NCI-H1930 (cell line): ENCODE measurements at places on chromosomes 13 and 19.

DNA sequence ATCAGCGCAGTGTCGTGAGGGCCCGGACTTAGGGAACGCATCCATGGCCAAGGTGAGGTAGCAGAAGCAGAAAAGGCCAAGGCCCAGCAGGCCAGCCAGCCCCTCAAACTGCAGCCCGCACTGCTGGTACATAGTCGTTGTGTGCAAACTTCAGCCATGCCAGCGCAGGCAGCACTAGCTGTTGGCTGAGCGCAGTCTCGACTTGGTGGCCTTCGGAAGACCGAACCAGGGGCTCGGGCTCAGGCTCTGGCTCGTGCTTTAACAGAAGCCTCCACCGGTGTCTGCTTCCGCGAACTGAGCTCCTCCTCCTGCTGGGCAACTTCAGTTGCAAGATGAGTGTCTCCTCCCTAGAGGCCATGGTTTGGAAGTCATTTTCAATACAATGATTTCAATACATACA, 157.5 kb downstream of the DNAJC15 start:
- no peak for DNase-seq

- no peak for DNase-seq
These were observed 225.0 kb downstream of the TBC1D4 start for GRCh38 chr13:75256922-75257321.

DNA sequence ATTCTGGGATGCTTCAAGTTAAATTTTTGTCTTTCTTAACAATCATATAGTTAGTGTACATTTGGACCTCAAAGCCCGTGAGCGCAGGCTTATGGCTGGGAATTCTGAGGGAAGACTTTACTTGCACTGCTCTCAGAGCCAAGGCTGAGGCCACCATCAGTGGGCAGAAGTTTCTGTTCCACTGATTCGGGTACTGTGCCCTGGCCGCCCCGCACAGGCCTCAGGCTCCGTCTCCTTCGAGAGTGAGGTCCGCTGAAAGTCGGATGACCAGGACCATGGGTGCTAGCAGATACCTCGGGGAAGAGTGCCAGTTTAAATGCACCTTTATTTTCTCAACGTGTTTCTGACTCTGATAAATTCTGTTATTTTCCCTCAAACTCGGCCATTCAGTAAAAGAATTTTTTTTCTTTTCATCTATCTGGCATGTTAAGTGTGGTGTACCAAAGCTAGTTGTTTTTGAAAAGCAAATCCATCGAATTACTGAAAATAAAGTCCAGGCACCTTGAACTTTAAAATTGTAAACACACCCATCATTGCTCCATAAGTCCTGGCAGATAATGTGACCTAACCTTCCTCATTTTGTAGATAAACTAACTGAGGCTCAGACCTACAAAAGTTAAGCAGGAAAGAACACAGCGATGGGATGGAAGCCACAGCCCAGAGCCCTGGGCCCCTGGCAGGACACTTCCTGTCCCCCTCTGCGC, 126.7 kb downstream of the SOX1 start:
- DNase-seq = no peak

GRCh38 chr19:47694466-47695273, 18.6 kb upstream of the EHD2 start:
- DNase-seq = no peak

DNA sequence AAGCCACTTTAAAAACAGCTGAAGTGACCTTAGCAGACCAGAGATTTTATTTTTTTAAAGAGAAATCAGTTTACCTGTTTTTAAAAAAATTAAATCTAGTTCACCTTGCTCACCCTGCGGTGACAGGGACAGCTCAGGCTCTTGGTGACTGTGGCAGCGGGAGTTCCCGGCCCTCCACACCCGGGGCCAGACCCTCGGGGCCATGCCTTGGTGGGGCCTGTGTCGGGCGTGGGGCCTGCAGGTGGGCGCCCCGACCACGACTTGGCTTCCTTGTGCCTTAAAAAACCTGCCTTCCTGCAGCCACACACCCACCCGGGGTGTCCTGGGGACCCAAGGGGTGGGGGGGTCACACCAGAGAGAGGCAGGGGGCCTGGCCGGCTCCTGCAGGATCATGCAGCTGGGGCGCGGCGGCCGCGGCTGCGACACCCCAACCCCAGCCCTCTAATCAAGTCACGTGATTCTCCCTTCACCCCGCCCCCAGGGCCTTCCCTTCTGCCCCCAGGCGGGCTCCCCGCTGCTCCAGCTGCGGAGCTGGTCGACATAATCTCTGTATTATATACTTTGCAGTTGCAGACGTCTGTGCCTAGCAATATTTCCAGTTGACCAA, 10.8 kb downstream of the PLPPR3 start:
- DNase-seq = no peak

DNA sequence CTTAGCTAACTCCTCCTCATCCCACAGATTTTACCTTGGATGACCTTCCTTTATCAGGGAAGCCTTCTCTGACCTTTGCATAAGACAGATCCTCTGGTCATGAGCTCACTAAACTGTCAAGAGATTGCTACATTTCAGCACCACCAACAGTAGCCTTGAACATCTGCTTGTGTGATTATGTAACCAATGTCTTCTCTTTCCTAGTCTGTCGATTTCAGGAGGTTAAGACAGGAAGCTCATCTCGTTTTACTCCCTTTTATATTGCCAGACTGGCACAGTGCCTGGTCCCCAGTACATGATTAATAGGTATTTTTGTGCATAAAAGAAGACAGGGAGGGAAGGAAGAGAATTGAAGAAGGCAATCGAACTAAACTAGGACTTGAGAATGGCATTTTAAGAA, 1697.7 kb downstream of the EFNB2 start:
- DNase-seq = no peak

- DNase-seq = no peak
These were observed 5.2 kb upstream of the MRPS31 start for GRCh38 chr13:40776232-40776631.

- no peak for DNase-seq
These were observed 21.2 kb downstream of the PPP5C start for GRCh38 chr19:46368116-46368515.

- no peak for DNase-seq
These were observed 116.3 kb upstream of the SOX1 start for GRCh38 chr13:111950697-111951096.

- DNase-seq = peak; percentile 61
These were observed at the start of gene DCLK1 for GRCh38 chr13:36131222-36131930. DCLK1 (minus strand) TSS chr13:36131382.

DNA sequence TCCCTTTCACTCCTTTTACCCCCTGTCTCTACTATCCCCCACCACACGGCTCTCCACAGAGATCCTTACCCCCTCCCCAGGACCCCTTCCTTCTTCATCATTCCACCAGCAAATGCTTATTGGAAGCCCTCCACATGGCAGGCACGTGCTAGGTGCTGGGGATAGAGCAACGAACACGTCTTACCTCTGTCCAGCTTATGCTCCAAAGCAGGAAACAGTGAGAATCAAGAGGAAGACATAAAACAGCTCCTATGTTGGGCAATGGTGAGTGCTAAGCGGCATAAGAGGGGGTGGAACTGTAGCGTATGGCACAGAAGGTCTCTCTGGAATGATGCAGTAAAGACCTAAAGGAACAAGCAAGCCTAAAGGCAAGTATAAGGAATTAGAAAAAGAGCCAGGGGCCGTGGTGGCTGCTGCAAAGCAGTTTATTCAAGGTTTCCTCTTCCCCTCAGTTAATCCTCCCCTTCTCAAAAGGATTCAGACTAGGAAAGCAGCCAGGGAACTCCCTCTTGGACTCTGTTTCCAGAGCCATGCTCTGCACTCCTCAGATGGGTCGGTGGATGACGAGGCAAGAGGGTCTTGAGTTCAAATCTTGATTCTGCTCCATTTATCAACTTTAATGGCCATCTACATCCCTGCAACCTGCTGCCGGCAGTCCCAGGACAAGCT, 289.4 kb downstream of the FOXO1 start:
- DNase-seq = no peak

DNA sequence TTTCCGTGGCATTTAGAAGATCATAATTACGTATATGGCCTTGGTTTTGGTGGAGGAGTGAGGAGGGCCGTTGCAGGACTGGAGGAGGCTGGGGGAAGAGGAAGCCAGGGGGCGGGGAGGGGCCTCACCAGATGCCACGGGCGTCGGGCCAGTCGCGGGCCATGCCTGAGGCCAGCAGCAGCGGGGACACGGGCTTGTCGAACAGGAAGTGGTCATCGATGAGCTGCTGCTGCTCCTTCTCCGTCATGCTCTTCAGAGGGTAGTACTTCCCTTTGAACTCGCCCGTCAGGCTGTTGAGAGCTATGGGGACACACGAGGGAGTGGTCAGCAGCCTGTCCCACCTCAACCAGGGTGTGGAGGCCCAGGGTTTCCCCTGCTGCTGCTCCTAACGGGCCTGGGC, 11.1 kb downstream of the CKM start:
- DNase-seq = no peak

GRCh38 chr13:106573284-106573846, 5.4 kb upstream of the ARGLU1 start:
- no peak for DNase-seq

DNA sequence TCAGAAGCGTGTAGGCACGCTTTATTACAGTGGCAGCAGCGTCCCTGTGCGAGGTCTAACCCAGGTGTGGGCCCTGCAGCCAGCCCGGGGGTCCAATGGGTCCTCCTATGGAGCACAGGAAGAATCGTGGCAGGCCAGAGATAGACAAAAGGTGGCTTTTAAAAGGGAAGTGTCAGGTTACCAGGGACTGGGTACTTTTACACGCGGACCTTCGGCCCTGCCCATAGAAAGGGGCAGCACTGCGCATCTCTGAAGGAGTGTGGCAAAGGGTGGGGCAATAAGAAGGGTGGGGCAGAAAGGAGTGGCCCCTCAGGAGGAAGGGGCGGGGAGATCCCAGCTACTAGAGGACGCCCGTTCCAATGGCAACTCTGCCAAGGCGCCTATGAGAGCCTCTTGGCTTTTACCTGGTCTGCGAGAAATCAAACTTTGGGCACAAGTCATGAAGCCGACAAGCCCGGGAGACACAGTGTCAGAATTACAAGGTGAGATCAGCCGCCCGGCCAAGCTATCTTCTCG, 1419.8 kb downstream of the UQCRFS1 start:
- peak; percentile 90 for DNase-seq

DNA sequence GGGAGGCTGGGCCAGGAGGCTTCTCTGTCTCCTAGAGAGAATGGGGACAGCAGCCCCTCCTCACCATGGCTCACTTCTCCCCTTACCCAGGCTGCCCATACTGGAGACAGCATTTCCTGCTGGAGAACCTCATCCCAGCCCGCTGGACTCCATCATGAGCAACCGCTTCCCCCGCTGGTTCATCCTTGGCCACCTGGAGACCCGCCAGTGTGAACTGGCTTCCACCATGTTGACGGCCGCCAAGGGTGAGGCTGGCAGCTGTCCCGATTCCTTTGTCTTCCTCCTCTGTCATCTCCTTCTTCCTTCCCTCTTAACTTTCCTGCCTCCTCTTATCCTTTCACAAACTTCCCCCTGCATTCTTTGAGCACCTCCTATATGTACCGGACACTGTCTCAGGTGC, 28.0 kb downstream of the ZSWIM4 start:
- DNase-seq = no peak

DNA sequence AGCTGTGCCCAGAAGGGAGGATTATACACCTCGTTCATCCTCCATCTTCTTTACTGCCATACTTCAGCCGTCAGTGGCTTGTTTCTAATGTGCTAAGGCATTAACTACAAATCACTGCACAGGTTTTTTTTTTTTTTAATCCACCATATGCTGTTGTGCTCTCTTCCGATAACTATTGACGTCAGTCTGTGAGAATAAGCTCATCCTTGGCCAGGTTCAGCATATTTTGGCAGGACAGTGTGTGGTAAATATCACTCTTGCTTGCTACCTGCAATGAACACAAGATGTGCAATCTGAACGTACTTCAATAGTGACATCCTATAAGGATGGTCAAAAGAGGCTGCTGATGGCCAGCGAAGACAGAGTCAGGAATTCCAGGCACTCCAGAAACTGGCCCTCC, 2030.7 kb upstream of the PCDH20 start:
- no peak for DNase-seq

GRCh38 chr13:30108216-30108912, 199.0 kb downstream of the KATNAL1 start:
- peak; percentile 59 for DNase-seq

- DNase-seq = no peak
These were observed 69.0 kb upstream of the RFXAP start for GRCh38 chr13:36750046-36750445.

DNA sequence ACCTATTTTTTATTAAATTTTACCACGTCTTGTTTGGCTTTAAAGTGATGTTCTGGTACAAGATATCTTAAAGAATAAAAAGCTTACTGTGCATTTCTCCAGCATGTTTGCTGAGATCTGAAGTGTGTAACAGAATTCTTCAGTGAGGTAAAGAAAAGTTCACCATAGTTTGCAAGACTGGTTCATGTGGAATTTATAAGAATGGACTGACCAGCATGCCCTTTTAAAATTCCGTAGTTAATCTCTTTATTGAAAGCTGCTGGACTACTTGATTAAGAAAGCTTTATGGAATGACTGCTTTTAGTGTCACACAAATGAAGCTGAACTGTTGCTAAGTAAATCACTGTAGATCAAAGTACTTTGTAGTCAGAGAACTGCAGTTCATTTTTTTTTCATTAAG, 119.2 kb downstream of the GPC6 start:
- DNase-seq = no peak

GRCh38 chr19:45041125-45041524, 2.3 kb downstream of the CLASRP start:
- no peak for DNase-seq
